ENCODE measurements at places on chromosomes 3 and 15.
A peak's percentile ranks its signal among the peaks of the same experiment; 100 is the strongest.

DNA sequence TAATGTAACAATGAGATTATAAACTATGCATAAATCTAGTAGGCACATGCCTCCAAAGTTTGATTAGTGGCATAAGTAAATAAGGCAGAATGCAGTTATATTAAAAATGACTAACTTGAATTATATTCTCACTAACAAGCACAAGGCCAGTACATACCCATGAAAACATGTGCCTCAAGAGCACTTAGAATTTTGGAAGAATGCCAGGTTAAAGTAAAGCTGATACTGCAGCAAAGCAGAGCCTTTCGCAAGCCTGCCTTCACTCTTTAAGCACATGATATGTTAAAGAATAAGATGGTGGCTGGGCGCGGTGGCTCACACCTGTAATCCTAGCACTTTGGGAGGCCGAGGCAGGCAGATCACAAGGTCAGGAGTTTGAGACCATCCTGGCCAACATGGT lies 49.0 kb downstream of the KBTBD12 start:
- H3K27me3 ChIP-seq: no peaks in the 10 kb centered on the region
- peaks cover 2% of the 10 kb centered on the region for H3K4me1 ChIP-seq
- H3K36me3 ChIP-seq: no peaks in the 10 kb centered on the region
- no peak overlapping the region for H3K4me3 ChIP-seq
- no peak overlapping the region for H3K27ac ChIP-seq

DNA sequence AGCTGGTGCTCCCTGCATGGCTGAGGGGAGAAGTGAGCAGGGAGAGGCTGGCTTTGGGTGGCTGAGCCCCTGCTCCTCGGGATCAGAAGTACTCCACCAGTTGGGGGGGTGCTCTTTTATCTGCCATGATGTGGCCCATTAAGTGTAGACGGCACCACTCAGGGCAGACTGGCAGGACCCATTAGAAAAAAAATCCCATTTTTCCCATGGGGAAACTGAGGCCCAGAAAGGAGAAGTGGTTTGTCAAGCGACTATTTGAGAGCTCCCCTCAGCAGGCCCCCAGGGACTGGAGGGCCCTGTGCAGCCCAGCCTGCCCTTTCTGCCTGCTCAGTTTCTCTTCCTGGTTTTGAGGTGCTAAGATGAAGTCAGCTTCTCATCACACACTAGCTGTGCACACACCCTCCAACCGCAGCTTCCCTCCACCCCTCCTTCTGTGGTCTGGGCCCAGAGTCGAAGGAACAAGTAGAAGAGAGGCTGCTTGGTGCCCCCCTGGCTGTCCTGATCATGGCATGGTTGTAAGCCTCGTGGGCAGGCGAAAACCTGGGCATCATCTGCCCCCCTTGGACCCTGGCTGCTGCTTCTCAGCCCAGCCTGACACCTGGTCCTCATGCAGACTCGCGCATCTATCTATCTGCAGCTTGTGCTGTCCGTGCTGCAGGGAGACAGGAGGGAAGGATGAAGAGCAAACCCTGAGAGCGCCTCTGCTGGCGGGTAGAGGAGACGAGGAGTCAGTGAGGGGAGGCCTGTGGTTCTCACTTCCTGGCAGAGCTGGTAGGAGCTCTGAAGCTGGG lies 5.6 kb downstream of the CSK start:
- H3K27me3 ChIP-seq: no peaks in the 10 kb centered on the region
- no peaks in the 10 kb centered on the region for H3K36me3 ChIP-seq
- peak; percentile 44 for DNase-seq
- H3K4me3 ChIP-seq: no peak overlapping the region
- peak overlapping the region; percentile 87 for H3K27ac ChIP-seq

DNA sequence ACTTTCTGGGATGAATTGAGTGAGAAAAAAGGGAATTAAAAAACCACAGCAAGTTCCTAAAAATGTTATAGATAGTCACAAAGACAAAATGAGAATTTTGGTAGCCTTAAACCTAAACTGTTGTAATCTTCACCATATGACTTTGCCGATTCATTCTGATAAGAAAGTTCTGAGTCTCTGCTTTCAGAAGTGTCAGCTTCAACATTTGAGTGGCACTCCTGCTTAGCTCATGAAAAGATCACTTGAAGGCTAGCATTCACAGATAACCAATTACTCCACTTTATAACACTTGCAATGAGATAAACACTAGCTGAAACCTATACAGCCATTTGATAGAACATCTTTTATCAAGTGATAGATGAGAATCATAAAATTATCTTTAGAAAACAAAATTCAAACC lies 288.1 kb upstream of the POU1F1 start:
- no peak overlapping the region for H3K27ac ChIP-seq
- H3K27me3 ChIP-seq: no peaks in the 10 kb centered on the region
- no peaks in the 10 kb centered on the region for H3K36me3 ChIP-seq

DNA sequence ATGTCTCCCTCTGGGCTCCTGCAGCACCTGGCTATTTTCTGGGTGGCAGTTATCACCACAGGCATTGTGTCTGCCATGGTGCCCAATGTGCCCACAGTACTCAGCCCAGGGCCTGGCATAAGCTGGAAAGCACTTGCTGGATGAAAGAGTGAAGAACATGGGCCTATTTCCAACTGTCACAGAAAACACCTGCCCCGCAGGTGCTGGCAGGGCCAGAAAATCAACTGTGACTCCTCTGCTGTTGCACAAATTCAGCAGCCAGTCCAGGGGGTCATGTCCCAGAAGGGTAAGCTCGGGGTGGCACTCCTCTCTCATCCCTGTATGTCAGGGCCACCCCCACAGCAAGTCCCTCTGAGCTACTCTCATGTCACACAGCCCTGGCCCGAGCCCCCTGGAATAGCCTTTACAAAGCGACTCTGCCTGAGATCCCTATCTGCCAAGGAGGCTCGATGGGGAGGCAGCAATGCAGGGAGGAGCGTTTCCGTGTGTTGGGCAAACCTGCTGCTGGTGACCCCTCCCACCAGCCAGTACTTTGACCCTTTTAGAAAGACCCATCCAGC lies 16.9 kb downstream of the ITIH3 start:
- H3K36me3 ChIP-seq: no peaks in the 10 kb centered on the region
- no peak overlapping the region for H3K27ac ChIP-seq
- H3K4me3 ChIP-seq: no peak overlapping the region
- DNase-seq: no peak
- no peaks in the 10 kb centered on the region for H3K27me3 ChIP-seq

GRCh38 chr3:127792541-127793292 lies 29.6 kb downstream of the MGLL start:
- no peak overlapping the region for H3K4me3 ChIP-seq
- H3K36me3 ChIP-seq: peaks cover 2% of the 10 kb centered on the region
- DNase-seq: peak; percentile 61
- peaks cover 19% of the 10 kb centered on the region for H3K4me1 ChIP-seq
- no peak overlapping the region for H3K27ac ChIP-seq
- H3K27me3 ChIP-seq: no peaks in the 10 kb centered on the region

- H3K4me1 ChIP-seq: peaks cover 8% of the 10 kb centered on the region
- no peak for DNase-seq
- no peaks in the 10 kb centered on the region for H3K27me3 ChIP-seq
- peak overlapping the region; percentile 85 for H3K27ac ChIP-seq
These were observed 8.5 kb downstream of the LIPC start for GRCh38 chr15:58440158-58440910.

DNA sequence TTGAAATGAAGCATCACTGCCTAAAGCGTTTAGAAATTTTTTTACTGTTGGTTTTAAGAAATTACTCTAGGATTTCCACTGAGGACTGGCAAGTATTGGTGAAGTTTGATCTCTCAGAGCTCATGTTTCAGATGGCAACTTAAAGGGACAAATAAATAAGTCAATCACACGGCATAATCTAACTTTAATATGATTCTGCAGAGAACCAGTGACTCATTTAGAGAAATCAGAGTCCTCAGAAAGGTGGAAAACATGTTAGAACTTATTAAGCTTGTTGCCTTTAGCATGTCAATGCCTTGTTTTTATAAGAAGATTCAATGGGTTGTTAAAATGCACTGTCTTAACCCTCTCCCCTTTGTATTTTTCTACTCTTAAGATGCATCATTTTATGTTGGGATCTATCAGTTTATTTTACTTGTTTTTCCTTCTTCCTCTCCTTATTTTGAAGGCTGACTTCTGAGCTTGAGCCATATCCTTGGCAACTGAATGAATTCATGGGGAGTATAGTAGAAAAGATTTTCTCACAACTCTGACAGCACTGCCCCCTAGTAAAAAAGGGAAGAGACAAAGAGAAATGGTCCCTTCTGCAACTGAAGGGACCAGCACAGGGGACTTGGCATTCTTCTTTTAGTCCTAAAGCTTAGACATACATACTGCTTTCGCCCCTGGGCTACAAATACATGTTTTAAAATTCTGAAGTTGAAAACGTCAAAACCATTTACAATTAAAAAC lies 431.2 kb downstream of the LPP start:
- no peaks in the 10 kb centered on the region for H3K36me3 ChIP-seq
- no peak for DNase-seq
- no peak overlapping the region for H3K4me3 ChIP-seq

- H3K27me3 ChIP-seq: no peaks in the 10 kb centered on the region
- no peak overlapping the region for H3K27ac ChIP-seq
- no peaks in the 10 kb centered on the region for H3K4me1 ChIP-seq
- no peaks in the 10 kb centered on the region for H3K36me3 ChIP-seq
These were observed 190.1 kb downstream of the IL5RA start for GRCh38 chr3:2920103-2920502.

DNA sequence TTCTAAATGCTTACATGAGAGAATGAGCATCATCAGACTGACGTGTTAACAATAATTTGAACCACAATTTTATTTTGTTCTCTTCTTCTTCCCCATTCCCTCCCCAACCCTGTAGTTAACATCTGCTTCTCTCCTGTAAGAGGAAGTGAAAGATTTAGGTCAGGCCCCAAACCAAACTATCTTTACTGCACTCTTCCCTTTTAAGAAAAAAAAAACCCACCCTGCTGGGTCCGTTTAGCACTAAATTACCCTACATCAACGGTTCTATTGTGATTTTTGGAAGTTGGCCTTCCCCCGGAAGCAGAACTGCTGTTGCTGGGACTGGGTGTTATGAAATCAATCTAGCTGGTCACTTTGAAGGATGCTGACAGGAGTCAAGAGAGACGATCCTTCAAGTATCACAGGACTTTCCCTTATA lies 49.4 kb downstream of the NFKBIZ start:
- no peak for DNase-seq
- H3K4me3 ChIP-seq: no peak overlapping the region
- H3K4me1 ChIP-seq: peaks cover 5% of the 10 kb centered on the region
- H3K27me3 ChIP-seq: no peaks in the 10 kb centered on the region

DNA sequence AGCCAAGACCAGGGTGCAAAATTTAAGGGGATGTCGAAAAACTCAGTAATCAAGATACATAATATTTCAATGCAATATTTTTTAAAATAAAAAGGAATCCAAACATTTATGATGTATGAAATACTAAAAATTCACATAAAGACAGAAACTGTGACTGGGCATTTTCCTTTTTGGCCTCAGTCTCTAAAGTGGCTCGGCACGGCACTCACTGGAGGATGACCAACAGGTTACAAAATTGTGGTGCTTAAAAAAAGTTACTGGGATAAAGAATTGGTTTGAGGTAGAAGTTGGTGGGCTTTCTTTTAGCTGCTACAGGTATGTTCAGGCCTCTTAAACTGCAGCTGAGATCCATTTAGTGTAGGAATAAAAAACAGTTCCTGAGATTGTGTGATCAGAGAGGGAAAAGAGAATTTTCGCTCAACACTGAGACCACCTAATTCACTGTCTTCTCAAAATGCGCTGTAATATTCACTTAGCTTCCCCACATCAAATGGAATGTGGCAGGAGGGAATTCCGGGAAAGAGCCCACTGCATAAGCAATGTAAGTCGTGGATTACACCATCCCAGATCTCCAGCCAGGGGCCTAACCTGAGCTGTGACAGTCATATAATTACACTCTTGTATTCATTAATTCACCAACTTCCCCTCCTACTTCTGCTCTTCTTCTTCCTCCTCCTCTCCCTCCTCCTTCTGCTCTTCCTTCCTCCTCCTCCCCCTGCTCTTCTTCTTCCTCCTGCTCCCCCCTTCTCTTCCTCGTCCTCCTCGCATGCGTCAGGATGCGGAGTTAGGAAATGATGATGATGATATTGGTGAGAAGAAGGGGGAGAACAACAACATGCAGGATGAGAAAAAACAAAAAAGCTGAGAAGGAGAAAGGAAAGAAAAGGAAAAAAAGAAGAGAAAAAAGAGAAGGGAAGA lies 45.9 kb downstream of the HES1 start:
- no peaks in the 10 kb centered on the region for H3K36me3 ChIP-seq
- H3K27me3 ChIP-seq: no peaks in the 10 kb centered on the region
- peak; percentile 24 for DNase-seq
- H3K27ac ChIP-seq: no peak overlapping the region

DNA sequence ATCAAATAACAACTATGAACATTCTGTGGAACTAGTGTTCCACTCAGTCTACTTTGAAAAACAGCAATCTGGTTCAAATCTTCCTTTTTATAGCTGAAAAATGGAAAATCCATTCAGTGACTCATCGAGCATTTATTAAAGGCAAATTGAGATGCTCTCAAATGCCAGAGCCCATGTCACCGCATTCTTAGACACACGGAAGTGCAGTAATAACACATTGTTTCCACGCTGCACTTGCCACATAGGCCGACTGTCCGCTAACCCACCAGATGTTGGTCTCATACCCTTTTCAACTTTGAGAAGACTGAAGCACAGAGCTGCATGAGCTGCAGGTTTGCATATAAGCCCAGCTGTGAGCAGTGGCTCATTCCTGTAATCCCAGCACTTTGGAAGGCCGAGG lies 95.9 kb downstream of the TMEM266 start:
- H3K4me3 ChIP-seq: no peak overlapping the region
- H3K27ac ChIP-seq: no peak overlapping the region
- no peaks in the 10 kb centered on the region for H3K27me3 ChIP-seq
- no peak for DNase-seq
- H3K36me3 ChIP-seq: no peaks in the 10 kb centered on the region
- H3K4me1 ChIP-seq: no peaks in the 10 kb centered on the region

DNA sequence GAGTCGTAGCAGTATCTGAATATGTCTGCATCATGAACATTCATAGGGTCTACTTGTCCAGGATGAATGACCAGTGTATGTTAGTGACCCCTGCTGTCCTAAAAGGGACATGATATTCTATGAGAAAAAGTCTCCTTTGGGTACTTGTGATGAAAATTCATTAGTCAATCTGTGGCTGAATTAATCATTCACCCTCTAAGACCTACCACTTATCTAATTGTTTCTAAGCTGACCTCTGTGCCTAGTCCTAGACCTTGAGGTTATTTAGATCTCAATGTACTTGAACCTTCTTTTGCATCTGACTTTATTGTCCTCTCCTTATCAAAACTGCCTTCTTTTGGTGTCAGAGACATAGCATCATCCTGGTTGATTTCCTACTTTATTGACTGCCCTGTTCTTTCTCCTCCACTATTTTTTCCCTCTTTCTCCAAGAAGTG lies 799.3 kb downstream of the DIPK2A start:
- no peak overlapping the region for H3K27ac ChIP-seq
- no peaks in the 10 kb centered on the region for H3K4me1 ChIP-seq
- H3K36me3 ChIP-seq: no peaks in the 10 kb centered on the region
- H3K4me3 ChIP-seq: no peak overlapping the region

DNA sequence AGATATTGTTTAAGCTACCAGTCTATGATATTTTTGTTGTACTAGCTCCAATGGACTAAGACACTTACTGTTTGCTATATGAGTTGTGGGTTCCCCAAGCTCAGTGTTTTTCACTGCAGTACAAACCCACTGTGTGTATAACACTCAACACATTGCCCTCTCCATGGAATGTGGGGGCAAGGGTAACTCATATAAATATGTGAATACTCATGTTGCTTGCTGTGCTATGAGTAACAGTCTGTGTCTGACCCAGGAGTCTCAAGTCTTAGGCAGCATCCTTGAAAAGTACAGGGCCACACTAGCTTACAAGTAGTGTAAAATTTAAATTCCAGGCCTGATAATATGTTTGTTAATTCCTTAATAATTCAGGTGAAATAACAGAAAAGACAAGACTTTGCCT lies 22.5 kb upstream of the CNTN3 start:
- no peak overlapping the region for H3K4me3 ChIP-seq
- H3K27me3 ChIP-seq: no peaks in the 10 kb centered on the region
- H3K27ac ChIP-seq: no peak overlapping the region

Measured in lung (tissue), 17 donors.